ENCODE measurements at places on chromosomes 1 and 21.

DNA sequence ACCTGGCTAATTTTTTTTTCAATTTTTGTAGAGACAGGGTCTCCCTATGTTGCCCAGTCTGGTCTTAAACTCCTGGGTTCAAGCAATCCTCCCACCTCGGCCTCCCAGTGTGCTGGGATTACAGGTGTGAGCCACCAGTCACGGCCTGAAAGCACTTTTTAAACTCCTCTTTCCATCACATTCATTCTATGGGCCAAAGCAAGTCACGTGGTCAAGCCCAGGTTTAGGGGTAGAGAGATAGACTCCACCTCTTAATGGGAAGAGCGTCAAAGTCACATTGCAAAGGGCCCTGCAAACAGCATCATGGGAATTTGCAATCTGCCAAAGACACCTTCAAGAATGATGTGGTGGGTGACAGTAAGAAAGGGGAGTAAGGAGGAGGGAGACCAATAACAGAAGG is 7.1 kb downstream of the ATP1A4 start:
- DNase-seq = no peak

DNA sequence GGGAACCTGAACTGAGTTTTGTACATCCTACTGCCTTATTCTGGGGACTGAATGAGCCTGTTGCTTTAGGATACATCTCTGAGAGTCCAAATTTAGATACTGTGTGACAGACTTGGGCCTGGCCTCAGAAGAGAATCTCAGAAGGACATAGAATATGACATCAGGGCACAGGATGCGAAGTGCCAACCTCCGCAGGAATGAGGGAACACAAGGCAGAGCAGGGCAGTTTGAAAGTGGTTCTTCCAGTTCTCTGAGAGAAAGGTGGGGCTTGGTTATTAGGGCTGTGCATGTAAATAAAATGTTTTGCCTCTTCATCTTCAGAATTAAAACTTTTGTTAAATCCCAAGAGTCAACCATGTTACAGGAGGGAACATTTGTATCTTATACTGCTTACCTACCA is 23.1 kb downstream of the TRAF5 start:
- no peak for DNase-seq

- DNase-seq = no peak
These were observed 11.8 kb downstream of the NPHP4 start for GRCh38 chr1:5980314-5981008.

DNA sequence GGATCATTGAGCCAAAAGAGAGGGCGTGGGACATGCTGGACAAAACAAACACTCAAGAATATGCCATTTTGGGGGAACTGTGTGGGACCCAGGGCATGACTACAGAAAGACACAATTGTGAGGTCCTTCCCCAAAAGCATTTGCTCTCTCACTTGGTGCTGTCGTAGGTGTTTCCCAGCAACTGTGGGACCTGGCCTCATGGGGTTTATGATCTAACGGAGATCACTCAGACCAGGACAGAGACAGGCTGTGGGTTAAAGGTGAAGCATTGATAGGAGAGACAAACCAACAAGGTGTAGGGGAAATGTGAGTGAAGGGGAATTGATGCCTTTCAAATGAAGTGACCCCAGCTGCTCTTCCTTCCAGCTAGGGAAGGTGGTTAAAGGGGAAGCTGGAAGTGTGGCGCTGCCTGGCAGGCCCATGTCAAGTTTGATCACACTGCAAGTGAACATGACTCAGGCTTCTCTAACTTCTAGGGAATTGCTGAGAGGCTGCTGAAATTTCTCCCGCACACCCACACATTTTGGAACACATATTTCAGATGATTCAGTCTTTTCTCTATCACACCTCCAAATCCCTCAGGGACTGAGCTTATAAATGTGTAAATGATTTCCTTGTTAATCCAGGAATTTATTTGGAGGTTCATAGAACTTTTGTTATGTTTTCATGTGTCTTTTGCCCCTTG is 30.2 kb downstream of the TRAF5 start:
- DNase-seq = no peak

DNA sequence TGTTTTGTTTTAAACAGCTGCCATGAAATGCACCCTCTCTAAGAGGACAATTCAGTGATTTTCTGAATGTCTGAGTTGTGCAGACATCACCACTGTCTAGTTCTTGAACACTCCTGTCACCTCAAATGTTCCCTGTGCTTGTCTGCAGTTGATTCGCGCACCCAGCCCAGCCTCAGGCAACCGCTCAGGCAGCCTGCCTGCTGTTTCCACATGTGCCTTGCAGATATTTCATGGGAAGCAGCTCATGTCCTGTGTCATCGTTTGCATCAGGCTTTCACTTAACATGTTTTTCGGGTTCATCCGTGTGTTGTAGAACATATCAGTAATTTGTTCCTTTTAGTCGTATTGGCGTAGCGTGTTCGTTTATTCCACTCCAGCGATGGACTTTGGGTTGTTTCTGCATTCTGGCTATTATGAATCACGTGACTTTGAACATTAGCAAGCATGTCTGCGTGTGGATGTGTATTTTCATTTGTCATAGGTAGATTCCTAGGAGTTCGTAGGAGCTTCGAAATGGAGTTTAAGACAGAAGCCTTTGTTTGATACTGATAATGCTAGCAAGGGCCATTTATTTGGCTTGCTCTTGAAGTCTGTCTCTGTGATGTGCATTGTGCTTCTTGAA is 12.1 kb downstream of the ADARB1 start:
- DNase-seq = no peak

DNA sequence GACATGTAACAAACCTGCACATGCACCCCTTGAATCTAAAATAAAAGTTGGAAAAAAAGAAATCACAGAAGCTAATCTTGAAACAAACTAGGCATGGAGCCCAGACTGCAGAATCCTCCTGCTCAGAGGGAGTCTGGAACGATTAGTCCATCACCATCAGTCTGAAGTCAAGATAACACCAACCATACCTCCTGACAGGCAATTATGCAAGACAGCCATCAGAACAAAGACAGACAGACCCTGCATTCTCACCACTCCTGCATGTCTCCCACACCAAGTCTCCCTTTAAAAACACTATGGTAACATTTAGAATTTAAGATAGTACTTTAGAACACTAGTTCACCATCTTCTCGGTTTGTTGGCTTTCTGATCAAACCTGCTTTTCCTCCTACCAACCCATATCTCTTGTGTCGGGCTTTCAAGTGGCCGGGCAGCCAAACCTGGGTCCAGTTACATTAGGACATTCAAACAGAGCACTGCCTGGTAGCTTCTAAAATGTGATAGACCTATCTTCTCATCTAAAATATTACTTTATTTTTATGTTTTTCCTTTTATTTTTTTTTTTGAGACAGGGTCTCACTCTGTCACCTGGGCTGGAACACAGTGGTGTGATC is 10.1 kb downstream of the YARS1 start:
- DNase-seq = no peak

GRCh38 chr21:35614396-35614921 is 445.9 kb downstream of the SETD4 start:
- DNase-seq = no peak

- DNase-seq = no peak
These were observed 7.8 kb upstream of the CTNNBIP1 start for GRCh38 chr1:9917901-9918300.

DNA sequence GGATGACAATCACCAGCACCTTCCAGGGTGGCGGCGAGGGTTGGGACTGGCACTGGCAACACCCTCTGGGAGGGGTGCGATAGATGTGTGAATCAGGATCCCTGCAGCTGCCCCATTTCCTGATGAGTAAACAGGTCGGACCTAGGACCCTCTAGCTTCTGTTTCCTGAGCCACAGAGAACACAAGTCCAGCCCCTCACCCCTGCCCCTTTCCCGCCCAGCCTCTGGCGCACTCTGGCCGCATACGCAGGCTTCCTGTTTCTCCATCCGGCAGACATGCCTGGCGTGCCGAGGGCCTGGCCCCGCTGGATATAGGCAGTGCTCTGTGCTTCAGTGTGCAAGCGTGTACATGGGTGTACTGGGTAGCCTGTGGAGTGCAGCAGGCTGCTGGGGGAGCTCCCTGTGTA is 4.6 kb downstream of the PEAR1 start:
- no peak for DNase-seq

- peak; percentile 36 for DNase-seq
These were observed 34.0 kb downstream of the ST6GALNAC5 start for GRCh38 chr1:76901158-76901767.

DNA sequence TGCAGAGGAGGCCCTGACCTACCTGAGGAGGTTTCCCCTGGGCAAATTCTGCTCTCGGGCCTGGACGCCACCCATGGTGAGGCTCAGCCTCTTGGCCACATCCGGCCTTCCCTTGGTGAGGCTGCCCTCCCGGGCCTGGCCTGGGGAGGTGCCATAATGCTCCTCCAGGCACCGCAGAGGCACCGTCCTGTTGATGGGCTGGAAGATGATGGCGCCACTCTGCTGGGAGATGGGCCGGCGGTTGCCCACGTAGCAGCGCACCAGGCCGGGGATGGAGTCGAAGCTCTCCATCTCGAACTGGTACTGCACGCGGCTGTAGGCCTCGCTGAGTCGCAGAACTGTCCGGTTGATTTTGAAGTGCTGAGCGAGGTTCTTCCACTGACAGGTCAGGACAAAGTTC is 92.7 kb downstream of the BCAR3 start:
- DNase-seq = no peak

DNA sequence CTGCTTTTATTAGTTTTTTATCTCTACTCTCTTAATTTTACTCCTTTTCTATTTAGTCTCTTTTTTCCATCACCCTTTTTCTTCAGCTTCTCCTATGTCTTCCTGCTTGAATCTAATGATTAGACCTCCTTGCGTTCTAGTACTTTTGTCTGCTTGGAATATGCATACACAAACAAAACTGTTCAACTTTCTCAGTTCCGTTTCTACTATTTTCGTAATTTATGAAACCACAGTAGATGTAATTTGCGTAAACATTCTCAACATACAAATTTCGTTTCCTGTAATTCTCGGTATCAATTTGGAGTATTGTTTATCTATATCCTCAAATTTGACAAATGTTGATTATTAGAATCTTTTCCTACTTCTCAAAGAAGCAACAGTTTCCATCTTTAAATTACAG is 772.5 kb downstream of the USP25 start:
- DNase-seq = no peak

GRCh38 chr21:31901315-31901714 is 28.5 kb downstream of the HUNK start:
- DNase-seq = no peak

DNA sequence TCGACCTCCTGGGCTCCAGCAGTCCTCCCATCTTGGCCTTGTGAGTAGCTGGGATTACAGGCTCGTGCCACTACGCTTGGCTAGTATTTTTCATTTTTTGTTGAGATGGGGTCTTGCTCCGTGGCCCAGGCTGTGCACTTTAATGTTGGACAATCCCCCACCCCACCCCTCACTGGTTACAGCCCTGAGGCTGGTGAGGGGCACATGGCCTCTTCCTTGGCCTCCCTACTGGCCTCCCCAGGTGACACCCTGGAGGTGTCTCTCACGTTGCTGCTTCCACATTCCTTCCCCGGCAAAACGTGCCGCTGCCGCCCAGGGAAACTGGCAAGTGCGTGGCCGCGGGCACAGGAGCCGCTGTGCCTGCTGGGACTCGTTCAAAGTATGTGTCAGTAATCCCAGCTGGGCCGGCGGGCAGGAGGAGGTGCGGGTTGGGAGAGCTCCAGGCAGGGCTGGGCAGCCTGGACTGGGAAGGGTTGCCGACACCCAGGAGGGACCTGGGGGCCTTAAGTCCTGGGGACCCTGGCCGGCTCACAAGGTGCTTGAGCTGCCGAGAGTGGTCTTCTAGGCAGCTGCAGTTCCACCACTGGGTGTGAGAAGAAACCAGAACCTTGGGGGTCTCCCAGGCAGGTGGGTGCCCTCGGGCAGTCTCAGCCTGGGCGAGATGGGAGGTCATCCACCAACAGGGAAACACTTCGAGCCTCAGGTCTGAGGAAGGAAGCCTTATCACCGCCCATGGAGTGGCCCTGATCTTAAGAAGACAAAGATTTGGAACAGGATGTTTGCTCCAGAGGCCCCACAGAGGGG is 6.5 kb downstream of the WNT3A start:
- no peak for DNase-seq

DNA sequence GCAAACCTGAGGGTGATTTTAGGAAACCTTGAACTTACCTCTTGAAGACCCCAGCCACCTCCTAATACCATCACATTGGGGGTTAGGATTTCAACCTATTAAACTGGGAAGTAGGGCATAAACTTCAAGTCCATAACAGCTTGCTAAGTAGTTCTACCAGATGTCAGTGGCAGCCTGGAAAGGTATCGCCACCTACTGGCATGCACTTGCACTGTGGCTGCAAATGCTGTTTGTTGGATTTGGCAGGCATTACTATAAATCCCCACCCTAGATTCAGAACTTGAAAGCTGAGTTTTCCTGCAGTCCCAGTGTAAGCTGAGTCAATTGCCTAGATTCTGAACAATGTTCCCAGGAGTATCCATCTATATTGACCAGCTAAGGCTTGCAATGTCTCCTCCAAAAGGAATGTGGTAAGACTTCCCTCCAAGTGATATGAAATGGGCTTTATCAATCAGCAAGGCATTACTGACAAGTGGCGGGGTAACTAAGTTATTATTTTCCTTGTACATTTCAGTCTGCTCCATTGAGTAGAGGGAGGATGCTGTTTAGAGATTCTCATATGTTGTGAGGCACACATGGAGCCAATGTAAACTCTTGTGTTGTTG is 474.5 kb downstream of the PTPRC start:
- peak; percentile 65 for DNase-seq

DNA sequence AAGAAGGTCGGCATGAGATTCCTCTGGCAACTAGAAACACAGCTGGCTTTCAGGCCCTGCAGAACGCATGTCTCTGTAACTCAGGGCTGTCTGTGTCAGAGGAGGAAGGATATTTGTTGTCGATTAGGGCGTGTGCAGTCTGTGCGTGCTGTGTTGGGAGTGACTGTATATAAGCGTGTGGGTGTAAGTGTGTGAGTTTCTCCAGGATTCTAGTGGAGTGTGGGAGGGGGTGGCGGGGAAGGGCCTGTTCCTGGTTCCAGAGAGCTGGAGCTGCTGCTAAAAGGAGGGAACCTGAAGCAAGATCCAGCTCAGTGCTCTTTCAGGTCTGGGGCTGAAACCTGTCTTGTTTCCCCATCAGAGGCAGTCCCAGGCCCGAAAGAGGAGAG is 74.3 kb downstream of the SLC16A1 start:
- no peak for DNase-seq

- DNase-seq = no peak
These were observed 40.0 kb upstream of the LRRC3 start for GRCh38 chr21:44415073-44416025.

DNA sequence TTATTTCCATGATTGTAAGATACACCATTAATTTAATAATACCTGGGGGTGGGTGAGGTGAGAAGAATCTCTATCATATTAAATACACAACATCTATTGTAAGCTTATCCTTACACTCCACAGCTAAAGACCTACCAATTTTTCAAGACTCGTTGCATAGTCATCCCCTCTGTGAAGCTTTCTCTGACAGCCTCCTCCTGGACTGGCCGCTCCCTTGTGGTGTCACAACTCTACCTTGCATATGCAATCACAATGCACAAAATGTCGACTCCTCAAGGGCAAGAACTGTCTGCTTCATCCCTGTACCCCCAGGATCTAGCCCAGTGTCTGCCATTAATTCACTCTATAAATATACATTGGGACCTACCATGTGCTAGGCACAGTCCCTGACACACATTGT is 2.4 kb upstream of the PTGFRN start:
- no peak for DNase-seq
